ENCODE measurements at places on chromosomes 3 and 15. TPM values are rescaled to one million over a fixed set of nuclear protein-coding genes. Genes with fewer than 3 reads are reported as not detected.

Gene KNG1
- not detected for total RNA-seq

Gene CYP11A1
- not detected for total RNA-seq

Gene ZKSCAN7
- total RNA-seq = 5.8 TPM

Gene TMEM207
- total RNA-seq = not detected

Gene A4GNT
- total RNA-seq = not detected

Gene C3orf20
- not detected for total RNA-seq

Gene C3orf49
- total RNA-seq = not detected

Gene ARPP21
- not detected for total RNA-seq

Gene MUC4
- total RNA-seq = not detected

DNA sequence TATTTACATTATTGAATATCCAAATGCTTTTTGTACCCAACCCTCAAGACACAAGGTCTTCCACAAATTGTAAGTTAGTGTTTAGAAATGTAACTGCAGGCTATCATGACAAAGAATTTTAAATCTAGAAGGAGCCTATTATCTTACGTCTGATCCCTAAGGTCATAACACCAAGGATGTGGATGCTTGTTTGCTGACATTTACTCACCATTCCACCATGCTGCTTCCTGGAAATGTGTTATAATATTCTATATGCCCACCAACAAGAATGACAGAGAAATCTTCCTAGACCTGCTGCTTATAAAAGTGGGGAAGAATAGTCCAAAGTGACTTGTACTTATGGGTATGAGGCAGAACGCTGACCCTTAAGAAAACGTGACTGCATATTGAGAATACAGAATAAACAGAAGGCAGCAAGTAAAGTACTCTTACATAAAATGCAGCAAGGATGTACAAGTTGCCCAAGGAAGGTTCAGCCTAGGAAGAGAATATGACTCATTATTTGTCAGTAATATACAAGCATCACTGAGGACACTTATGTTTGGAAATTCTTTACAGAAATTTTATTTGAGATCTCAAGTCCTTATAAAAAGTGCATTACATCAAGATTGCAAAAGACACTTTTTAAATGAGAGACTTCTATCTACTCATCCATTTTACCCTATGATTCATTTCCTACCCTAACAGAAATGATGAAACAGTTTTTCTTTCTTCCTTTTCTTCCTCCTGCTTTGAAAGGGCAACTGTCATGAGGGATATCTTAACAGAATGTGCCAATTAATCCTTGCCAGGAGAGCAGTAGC, 59.6 kb downstream of the ESYT3 start:
- DNase-seq = peak; percentile 75

DNA sequence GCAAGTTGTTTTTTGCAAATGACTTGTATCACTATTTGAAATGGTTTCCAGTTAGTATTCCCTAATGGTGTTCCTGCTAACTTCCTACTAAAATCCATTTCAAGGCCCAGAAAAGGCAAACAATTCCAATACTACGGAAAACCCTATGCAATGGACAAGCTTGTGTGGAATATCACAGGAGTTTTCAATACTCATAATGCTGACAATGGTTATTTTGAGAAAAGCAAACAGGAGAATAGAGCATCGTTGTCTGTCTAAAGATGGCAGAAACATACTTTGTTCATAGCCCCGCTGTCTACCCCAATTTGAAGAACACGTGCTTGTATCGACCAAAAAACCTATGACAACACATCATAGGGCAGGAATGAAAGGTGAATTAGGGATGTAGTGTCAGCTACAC, 327.9 kb downstream of the CHST2 start:
- no peak for DNase-seq

- DNase-seq = peak; percentile 97
Observed at GRCh38 chr15:74422652-74423430, 10.9 kb downstream of the SEMA7A start.

DNA sequence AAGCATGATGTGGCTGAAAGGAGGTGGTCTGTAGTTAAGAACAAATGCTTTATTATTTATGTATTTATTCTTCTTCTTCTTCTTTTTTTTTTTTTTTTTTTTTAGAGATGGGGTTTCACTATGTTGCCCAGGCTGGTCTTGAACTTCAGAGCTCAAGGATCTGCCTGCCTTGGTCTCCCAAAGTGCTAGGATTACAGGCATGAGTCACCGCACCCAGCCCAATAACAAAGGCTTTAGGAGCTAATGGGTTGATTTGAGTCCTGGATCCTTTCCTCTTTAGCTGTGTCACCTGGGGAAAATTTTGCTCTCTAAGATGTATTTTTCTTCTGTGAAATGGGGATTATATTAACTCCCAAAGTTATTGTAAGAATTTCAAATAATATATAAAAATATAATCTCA, 168.8 kb downstream of the PEX5L start:
- no peak for DNase-seq

- DNase-seq = no peak
Observed at GRCh38 chr3:149376718-149377407, 586 bp downstream of the TM4SF1 start.

DNA sequence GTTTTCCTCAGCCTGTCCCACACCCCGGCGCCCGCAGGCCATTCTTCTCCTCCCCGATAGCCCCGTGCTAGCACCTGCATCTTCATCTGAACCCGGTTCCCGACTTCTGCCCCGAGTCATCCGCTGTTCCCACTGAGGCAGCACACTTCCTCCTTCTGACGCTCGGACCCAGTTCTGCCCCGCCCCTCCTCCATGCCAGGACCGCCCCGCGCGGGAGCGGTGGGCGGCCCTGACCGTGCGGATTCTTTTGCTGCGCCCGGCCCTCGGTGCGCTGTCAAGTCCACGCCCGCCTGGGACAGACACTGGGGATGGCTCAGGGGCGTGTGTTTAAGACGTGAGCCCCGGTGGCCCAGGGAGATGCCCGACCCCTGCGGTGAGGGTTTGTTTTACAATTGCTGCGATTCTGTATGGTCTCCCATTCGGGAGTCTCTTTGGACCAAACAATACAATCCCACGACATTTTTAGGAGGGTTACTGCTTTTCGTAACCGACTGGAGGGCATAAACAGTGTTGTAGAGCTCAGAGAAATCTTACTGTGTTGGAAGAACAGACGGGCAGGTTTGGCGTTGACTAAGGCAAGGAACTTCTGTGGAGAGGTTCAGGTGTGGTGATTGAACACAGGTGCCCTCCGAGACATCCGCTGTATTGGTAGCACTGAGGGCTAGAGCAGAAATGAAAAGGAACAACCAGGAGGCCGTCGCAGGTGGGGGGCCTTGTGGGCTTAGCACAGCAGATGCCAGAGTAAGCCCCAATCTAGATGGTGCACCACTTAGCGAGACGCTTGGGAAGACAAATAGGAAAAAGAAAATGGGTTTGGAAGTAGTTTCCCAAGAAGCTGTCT, 716 bp downstream of the PTPN23 start:
- DNase-seq = peak; percentile 90

- DNase-seq = no peak
Observed at GRCh38 chr3:50122661-50123391, 32.3 kb upstream of the SEMA3F start.

GRCh38 chr3:64957408-64958198, 269.8 kb upstream of the ADAMTS9 start:
- DNase-seq = no peak

GRCh38 chr3:112116748-112117186, 16.3 kb downstream of the GCSAM start:
- no peak for DNase-seq

DNA sequence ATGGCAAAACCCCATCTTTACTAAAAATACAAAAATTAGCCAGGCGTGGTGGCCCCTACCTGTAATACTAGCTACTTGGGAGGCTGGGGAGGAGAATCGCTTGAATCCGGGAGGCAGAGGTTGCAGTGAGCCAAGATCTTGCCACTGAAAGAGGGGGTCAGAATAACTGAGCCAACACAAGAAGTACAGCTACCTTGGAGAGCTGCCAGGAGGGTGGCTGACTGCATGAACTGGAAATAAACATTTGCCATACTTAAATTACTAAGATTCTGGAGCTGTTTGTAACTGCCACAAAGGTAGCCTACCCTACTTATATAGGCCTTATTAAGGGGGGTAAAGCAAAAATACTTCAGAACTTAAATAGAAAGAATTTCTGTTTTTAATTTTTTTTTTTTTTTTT, 15.4 kb upstream of the PIK3CB start:
- DNase-seq = peak; percentile 26

DNA sequence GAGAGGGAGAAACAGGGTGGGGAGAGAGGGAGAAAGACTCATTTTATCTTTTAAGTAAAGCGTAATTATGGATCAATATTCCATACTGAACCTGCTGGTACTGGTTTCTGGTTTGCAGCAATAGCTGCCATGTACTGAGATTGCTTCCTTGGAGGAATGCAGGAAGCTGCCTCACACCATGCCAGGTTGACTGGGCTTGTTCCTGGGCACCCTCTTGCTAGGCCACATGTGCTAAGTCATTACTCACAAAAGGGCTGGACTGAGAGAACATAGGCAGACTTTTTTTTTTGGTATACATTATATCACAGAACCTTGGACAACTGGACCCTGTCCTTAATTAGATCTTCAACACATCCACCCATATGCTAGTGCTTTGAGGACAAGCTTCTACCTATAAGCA, 193.4 kb downstream of the ZNF621 start:
- DNase-seq = peak; percentile 21

- DNase-seq = peak; percentile 19
Observed at GRCh38 chr3:94069194-94069813, 6.4 kb downstream of the NSUN3 start.

DNA sequence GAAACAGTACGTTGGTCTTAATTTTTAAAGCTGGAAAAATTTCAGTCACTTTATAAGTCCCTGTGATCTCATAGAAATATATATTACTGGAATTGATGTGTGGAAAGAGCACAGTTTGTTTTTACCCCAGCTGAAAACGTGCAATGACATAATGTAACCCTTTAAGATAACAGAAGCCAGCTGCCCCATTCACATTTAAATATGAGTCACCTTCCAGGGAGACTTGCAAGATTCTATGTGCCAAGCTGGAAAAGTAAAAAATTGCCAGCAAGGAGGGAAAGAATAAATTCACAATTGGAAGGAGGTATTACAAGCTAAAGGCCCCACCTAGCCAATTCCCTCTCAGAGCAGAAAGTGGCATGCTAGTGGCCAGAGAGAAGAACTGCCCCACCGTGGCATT, 50.2 kb downstream of the SAMMSON start:
- DNase-seq = peak; percentile 63

DNA sequence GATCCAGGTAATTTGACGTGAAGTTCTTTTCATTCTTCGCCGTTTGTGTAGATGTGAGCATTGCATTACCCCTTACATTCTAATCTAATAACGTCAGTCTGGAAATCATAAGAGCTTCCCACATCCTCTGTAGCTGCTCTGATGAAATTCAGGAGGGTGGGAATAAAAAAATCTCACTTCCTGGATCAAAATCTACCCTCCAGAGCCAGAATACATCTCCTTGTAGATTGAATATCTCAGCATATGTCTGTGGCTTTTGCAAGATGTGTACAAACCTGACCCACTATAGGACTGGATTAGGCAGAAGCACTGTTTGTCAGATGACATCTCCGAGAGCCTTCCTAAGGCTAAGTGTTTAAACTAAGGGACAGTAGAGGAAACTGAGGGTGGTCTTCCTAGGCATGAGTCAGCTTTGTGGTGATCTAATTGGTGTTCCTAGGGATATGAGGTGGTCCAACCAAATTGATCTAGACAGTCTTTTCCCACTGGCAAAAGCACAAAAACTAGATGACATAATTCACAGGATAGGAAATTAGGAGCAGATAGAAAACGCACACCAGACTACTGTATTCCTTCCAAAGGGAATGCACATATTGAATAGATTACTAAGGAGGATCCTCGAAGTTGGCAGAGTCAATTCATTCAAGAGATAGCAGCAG, 216.3 kb upstream of the LRTM1 start:
- DNase-seq = peak; percentile 93

- no peak for DNase-seq
Observed at GRCh38 chr3:1207904-1208303, 115.1 kb downstream of the CNTN6 start.

- no peak for DNase-seq
Observed at GRCh38 chr3:58899953-58900298, 149.9 kb downstream of the CFAP20DC start.

DNA sequence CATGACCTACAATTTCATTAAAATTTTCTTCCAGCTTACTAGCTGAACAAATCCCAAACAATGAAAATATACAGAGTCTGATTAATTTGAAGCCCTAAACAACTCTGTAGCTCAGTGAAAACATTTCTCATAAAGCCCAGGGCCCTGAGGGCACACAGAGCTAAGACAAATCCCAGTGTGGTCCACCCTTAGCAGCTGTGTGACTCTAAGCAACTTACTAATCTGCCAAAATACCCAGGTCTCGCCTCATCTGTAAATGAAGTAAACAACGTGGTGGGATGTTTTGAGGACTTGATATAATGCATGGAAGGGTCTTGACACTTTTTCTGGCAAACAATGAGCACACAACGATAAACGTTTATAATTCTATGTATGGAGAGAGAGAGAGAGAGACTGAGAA, 158.4 kb downstream of the FHIT start:
- peak; percentile 8 for DNase-seq

GRCh38 chr15:44193651-44194322, 1.3 kb downstream of the FRMD5 start:
- DNase-seq = peak; percentile 46

DNA sequence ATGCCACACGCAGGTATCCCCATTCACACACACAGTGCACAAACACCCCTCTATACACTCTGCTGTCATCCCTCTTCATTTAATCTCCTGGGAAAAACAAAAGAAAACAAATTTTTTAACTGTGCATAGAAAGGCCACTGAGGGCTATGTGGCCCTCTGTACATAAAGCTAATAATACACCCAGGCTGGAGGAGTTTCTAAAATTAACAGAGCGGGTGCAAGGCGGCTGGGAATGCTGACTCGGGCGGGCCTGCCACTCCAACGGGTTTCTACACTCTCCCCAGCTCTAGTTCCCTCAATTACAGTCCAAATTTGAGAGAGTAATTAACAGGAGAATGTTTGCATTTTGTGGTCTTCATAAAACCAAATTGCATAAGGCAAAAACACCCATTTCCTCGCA, 23.1 kb downstream of the HCN4 start:
- no peak for DNase-seq

DNA sequence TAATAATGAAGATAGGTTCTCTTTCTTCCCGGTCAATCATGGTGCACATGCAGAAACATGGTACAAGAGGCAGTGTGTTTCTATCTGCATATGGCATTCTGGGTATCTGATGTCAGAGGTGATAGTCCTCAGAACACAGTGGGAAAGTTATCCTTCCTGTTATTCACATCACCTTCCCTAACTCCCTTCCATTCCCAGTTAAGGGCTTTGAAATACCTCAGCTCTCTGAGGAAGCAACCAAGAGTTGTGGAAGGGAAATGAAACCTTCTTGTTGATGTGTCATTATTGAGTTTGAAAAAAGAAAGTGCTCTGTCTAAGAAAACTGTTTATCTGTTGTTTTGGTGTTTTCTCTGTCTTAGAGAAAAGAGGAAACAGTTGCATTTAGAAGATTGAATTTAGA, 21.9 kb upstream of the P2RY13 start:
- no peak for DNase-seq

GRCh38 chr3:139654637-139655365, 23.0 kb downstream of the NMNAT3 start:
- DNase-seq = no peak

DNA sequence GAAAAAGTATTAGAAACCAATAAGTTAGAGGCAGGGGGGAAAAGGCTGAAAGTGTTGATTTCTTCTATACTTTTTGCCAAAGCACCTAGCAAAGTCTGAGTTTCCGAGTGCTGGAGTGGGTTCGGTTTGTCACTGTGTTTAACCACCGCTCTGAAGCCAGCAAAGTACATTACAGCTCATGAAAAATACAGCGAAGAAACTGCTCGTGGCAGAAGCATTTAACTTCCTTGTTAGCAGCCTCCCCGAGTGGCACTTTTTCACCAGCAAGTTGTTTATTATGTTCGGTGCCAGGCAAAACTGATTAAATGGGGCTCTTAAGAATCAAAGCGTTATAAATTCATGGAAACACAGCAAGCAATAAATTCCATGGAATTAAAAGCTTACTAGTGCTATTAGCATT, 313.6 kb downstream of the FOXP1 start:
- DNase-seq = no peak
